ENCODE measurements at places on chromosomes 7 and 10.

GRCh38 chr7:141178486-141179135 lies 104.7 kb downstream of the TMEM178B start:
- no peak for DNase-seq

- no peak for DNase-seq
Measured at GRCh38 chr10:1736144-1736971, 967 bp downstream of the ADARB2 start.

DNA sequence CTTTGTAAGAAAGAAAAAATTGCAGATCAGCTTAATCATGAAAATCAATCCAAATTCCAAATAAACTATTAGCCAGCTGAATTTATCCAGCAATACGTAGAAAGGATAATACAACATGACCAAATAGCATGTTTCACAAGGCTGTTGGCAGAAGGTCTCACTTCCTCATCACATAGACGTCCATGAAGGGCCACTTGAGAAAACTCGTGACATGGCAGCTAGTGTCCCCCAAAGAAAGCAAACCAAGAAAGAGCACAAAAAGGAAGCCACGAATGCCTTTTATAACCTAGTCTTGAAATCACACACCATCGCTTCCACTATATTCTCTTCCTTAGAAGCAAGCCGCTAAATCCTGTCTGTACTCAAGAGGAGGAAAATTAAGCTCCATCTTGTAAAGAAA lies 105.6 kb upstream of the NRBF2 start:
- no peak for DNase-seq

- no peak for DNase-seq
Measured at GRCh38 chr10:111379534-111380187, 302.8 kb downstream of the ADRA2A start.

GRCh38 chr10:74021248-74022055 lies 23.5 kb downstream of the VCL start:
- no peak for DNase-seq

- DNase-seq, result no peak
Measured at GRCh38 chr10:51881213-51881612, 181.8 kb upstream of the CSTF2T start.

DNA sequence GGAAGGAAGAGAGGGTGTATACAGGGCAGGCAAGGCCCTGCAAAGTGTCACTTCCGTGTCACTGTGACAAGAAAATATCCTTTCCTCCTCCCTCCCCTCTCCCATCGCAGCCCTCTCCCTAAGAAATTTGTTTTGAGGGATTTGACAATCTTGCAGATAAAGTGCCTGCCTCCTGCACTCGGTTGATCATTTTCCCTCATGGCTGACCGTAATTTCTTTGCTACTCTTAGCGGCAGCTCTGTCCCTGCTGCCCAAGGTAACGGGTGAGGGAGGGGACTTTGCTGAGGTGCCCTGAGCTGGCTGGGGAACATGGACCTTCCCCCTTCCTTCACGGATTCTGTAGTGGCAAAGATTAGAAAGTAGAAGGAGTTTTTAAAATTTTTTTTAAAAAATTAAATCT lies 179.1 kb downstream of the TCF7L2 start:
- DNase-seq, result no peak

DNA sequence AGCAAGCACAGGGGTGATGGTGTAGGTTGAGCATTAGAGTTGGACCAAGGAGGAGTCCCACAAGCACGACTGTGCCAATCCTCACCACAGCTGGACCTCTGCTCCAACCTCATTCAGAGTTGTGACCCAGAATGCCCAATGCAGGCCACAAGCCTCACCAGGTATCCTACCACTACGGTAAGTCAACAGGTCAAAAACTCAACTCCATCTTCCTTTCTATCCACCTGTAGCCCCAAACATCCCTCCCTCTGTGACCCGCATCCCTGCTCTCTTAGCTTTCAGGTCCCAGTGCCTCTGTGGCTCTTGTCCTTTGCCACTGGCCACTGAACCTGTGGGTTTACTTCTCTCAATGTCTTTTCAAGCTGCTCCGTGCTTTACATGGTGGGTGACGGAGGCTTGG lies 112.8 kb downstream of the PIP4K2A start:
- no peak for DNase-seq

Data from activated gamma-delta T cell treated with anti-CD3 and anti-CD28 coated beads, Interleukin-2, amount 50 U/mL, for 16 hours (primary cell).